ENCODE measurements at places on chromosomes 2 and 18. TPM values are rescaled to one million over a fixed set of nuclear protein-coding genes. Genes with fewer than 3 reads are reported as not detected.
A peak's percentile ranks its signal among the peaks of the same experiment; 100 is the strongest.

Gene CRYBA2
- not detected for polyA plus RNA-seq

GRCh38 chr18:50039746-50040145, 155.2 kb downstream of the MYO5B start:
- no peak for DNase-seq

Gene DSG4
- polyA plus RNA-seq: not detected

Gene GKN2
- polyA plus RNA-seq: not detected

DNA sequence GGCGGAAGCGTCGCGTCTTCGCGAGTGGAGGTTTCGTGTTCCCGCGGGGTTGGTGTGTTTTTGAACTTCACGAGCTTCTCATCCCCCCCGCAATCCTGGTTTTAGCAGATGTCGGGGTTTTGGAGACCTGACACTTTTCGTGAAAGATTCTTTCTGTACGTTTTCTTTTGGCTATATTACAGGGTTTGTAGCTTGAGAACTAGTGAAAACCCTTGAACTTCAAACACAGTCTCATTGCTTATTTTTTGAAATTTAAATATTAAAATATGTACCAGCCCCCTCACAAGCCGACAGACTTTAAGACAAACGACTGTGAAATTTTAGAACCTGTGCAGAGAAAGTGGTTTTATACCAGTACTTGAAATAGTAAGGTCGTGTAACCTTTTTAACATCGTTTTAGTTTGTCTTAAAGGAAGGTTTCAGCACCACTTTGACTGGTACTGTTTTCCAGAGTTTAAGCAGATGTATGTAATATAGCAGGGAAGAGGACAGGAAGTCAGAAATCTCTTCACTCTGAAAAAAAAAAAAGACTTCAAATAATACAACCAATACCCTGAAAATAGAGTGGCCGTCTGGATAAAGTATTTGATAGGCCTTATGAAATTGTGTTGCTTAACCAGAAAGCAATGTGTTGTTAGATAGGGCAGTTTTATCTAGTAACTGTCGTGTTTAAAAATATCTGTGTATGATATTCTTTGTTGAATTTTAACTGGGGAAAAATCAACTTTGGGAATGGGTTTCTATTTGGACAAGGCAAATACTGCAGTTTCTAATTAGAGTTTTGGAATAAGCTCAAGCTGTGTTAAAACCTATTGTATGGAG, 1.4 kb downstream of the SPATS2L start:
- DNase-seq: peak; percentile 30

- DNase-seq: no peak
These were observed 124.5 kb upstream of the CTDP1 start for GRCh38 chr18:79554945-79555645.

DNA sequence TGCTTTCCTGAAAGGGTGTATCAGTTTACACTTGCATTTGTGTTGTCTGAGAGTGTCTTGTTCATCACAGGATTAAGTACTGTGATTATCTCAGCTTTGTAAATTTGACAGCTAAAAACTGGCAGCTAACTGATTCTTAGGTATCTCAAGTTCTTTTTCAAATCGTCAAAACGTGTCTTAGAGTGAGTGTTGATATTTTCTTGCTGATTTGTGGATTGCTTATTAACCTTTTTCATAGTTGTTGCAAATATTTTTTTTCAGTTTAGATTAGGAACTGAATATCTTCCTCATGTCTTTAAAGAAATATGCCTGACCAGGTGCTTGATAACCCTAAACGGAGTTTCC, 41.9 kb downstream of the LRRFIP1 start:
- no peak for DNase-seq

Gene MAL
- polyA plus RNA-seq: 5.2 TPM

Gene LMAN1
- 55.0 TPM for polyA plus RNA-seq

- peak; percentile 23 for DNase-seq
These were observed 62.3 kb downstream of the VWA3B start for GRCh38 chr2:98149333-98149697.

GRCh38 chr2:163417596-163418337, 318.0 kb downstream of the FIGN start:
- DNase-seq: no peak

GRCh38 chr2:74168739-74169138, 9.9 kb downstream of the MOB1A start:
- DNase-seq: no peak

GRCh38 chr2:68031542-68032160, 31.2 kb downstream of the C1D start:
- DNase-seq: peak; percentile 52

Gene GYPC
- polyA plus RNA-seq: 133 TPM

Gene STK25
- polyA plus RNA-seq: 311 TPM

- DNase-seq: no peak
These were observed 69.6 kb upstream of the RMDN2 start for GRCh38 chr2:37855283-37856041.

- DNase-seq: no peak
These were observed 14.8 kb upstream of the TFPI start for GRCh38 chr2:187569042-187569441.

Gene PRKAG3
- polyA plus RNA-seq: 44.4 TPM

GRCh38 chr18:58221060-58221725, 177.2 kb downstream of the NEDD4L start:
- no peak for DNase-seq

DNA sequence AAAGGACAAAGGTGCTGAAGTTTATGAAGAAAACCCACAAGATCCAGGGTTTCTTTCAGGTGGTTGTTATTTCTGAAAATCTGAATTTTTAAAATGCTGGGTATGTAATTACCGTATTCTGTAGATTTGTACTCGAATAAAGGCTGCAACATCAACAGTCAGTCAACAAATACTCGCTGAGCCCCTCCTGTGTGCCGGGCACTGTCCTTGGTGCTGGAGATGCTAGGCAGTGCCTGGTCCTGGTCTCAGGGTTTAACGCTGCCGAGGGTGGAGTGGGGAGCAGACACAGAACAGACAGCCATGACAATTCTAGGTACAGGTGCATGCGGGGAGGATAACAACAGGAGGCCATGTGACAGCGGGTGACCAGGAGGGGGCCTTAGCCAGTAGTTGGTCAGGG, 27.2 kb upstream of the PDIA6 start:
- DNase-seq: no peak

- no peak for DNase-seq
These were observed 78.0 kb downstream of the MYO3B start for GRCh38 chr2:170255971-170256370.

- no peak for DNase-seq
These were observed 27.5 kb downstream of the ZNF892 start for GRCh38 chr2:95234816-95235215.

- no peak for DNase-seq
These were observed 23.4 kb downstream of the DAPL1 start for GRCh38 chr2:158818511-158818910.

DNA sequence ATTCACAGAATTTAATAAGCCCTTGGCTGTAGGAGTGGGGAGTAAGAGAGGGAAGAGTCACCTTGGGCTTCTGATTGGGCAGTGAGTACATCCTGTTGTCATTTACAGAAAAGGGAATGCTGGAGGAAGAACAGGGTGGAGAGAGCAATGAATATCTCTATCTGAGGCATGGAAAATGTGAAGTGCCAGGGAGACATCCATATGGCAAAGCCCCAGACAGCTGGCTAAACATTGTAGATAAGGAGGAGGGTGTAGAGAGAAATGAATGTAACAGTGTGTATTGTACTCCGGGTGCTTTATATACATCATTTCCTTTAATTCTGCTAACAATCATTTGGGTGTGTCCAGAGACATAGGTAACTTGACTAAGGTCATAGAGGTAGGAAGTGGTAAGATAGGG, 103.5 kb downstream of the UPP2 start:
- no peak for DNase-seq

Gene CIB4
- polyA plus RNA-seq: not detected
